MG63 (cell line): ENCODE measurements at places on chromosomes 7 and 10. TPM values are rescaled to one million over a fixed set of nuclear protein-coding genes. Genes with fewer than 3 reads are reported as not detected.
A peak's percentile ranks its signal among the peaks of the same experiment; 100 is the strongest.

DNA sequence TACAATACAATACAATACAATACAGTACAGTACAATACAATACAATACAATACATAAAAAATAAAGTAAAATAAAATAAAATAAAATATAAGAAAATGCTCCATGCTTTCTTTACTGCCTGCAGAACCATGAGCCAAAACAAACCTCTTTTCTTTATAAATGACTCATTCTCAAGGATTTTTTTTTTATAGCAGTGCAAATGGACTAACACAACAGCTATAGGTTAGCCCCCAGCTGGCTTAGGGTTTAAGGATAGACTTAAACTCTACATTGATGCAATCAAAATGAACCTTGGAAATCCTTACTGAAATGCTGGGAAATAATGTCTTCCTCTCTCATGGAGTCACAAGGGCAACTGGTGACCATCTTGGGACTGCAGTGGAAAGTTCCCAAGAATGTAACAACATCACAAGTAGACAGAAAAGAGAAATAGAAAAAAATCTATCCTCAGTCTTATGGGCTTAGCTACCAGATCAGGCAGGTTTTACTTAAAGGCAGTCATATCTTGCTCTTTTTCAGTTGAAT lies 348.9 kb downstream of the ARL4A start:
- DNase-seq = no peak

GRCh38 chr7:136869991-136870865 lies 1.8 kb downstream of the CHRM2 start:
- peak; percentile 8 for DNase-seq

DNA sequence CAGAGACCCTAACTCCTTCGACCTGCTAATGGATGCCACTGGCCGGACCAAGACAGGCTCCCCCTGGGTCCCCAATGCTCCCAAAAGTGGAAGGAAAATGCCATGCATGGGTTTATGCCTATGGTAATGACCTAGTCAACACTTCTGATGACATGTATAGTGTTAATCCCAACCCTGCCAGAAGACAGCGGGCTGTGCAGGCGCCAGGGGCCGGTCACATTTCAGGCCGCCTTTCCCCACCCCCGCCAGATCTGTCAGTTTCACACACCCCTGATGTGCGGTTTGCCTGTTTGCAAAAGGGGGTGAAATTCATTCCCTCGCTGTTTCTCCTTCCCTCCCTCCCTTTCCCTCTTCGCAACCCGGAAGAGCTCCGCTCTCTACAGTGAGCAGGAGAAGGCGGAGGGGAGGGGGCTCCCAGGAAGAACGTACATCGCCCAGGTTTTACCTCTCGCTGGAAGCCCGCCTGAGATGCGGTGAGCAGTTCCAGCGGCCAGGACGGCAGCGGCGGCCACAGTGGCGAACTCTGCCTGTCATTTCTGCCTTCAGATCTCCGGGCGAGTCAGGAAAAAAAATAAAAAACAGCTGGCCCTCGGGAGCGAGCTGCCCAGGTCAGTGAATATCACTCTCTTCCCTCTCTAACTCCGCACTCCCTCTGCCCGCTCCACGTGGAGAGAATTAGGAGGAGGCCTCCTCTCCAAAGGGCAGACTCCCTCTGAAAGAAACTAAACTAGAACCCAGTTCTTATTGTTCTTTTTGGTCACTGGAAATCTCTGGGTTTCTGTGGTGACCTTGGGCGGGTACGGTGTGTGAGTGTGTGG lies 9.4 kb upstream of the GATA3 start:
- peak; percentile 16 for DNase-seq

- no peak for DNase-seq
Measured at GRCh38 chr7:120989257-120990220, 1.0 kb downstream of the CPED1 start.

DNA sequence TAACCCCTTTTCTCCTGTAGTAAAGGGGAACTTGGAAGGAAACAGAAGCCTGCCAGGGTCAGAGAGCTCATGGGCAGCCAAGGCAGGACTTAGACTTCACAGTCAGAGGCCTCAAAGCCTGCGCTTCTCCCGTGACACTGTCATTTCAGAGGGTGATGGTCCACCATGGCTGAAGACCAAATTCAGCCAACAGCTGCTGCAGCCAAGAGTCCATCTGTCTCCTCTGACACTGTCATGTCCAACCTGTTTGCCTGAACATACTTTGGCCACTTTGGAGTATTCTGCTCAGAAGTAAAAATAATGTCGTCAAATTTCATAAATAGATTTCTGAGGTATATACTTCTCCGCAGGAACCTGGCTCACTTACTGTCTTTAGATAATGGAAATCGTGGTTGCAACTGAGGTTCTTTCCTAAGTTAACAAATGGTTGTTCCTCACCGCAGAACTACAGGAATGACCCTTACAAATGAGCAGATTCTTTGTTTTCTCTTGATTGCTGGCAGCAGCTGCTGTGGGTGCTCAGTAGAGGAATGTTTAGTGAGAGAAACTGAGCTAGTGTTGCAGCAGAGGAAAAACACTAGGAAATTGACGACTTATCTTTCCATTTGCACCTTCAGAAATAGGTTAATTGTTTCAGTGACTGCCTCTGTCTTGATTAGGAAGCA lies 626.5 kb downstream of the SDK1 start:
- DNase-seq = no peak

DNA sequence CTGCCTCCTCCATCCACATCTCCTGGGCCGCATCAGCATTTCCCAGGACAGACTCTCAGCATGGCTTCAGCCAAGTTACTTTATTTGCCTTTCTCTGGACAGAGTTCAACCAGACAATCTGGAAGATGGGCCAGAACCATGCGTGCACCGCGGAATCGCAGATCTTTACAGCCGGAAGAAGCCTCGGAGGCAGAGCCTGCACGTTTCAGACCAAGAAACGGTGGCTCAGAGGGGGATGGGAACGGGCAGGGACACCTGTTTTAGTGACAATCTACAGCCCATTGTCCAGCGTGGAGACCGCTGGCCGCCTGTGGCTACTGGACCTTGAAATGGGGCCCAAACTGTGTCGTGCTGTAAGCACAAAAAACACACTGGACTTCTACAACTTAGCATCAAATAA lies 3.5 kb downstream of the VIPR2 start:
- no peak for DNase-seq

- DNase-seq = no peak
Measured at GRCh38 chr7:115019882-115020605, 98.2 kb downstream of the MDFIC start.

DNA sequence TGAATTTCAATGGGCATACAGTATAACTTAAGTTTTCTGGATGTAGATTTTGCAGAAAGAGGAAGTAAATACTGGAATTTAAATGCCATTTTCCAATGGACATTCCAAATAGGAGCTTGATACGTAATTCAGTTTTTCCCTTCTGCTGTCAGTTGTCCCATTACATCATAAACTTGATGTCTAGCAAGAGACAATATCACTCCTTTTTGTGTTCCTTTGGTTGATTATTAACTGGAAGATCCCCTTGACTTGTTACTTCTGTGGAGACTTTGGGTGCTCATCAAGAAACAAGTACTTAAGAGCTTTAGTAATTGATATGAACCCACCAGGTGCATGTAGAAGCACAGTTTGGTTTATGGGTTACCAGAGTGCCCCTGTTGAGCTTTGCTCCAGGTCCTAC lies 116.1 kb downstream of the ST7 start:
- no peak for DNase-seq

DNA sequence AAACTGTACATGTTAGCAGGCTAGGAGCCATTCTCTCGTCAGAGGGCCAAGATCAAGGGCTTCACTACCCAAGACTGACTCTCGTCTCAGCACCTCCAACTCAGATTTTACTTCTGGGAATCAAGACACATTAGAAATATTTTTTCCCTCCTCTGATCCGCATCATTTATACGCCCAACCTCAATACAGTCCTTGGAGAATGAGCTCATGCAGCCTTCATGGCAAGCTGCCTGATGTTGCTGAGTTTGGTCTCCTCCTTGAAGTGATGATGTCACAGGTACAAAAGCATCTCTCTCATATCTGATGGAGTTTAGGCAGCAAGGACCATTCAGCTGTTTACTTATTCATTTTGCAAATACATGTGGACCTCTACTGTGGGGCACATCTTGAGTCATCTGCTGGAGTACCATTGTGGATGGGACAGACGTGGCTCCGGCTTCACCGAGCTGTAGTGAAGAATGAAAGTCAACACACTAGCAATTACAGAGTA lies 114.0 kb downstream of the BMPER start:
- DNase-seq = peak; percentile 33

DNA sequence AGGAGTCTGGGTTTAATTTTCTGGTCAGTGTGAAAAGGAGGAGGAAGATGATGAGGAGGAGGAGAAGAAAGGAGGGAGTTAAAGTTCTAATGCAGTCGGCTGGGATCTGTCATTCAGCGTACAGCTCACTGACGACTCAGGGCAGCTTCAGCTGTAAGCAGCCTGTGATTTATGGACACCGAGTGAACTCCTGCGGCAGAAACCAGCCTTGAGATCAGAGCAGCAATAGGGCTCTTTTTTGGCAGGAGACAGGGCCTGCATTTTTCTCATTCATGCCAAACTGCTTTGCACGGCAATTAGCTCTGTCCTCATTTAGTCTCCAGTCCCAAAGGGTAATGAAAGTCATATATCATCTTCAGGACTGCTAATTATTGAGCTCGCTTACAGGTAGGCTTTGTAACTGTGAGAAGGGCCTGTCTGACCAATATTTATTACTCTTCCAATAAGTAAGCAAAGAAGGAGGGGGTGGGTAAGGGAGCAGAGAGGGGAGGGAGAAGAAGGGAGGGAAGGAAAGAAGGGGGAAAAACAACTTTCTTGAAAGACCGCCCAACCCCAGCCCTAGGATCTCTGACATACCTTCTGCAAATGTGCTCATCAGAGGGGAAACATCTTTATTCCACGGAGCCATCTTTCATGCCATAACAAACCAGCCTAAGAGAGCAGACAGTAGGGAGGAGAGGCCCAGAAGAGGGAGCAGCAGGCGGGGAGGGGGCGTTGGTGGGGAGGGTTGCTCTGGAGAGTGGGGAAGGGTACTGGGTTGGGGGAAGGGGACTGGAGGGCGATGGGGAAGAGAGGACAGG lies 48.1 kb upstream of the COMTD1 start:
- peak; percentile 55 for DNase-seq

GRCh38 chr10:11293332-11293731 lies 275.7 kb downstream of the CELF2 start:
- no peak for DNase-seq

DNA sequence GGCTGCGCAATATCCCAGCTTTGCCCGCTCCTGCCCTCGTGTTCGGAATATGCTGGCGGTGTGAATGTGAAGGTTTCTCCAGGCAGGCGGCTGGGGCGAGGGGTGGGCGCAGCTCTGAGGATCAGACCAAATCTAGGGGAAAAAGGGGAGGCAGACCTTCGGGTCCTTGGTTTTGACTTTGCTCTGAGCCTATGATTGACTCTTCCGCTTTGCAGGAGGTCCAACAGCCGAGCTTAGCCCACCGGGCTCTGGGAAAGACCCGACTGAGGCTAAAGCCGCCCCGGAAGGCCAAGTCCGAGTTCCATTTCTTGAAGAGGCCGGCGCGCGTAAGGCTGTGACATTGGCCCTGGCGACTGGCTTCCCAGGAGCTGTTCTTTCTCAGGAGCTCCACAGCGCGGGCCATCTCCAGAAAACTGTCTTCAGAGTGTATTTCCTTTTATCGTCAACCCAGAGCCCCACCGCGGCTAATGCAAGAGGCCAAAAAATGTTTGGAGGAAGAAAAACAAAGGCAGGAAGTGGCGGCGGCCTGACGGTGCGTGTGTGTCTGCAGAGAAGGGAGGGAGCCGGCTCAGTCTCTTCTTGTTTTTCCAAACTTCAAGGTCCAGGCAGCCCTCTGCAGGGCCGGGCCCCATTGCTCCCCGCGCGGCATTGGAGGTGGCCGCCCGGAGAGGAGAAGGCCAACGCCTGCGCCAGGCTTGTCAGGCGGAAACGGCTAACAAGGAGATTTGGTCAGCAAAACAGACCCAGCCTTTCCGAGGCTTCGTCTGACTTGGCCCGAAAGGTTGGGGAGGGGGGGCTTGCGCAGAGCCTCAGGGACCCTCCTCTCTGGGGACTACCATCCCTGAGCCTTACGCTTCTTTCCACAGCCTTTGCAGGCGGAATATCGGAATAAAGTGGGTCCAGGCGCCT lies 3.6 kb upstream of the HOXA11 start:
- DNase-seq = no peak

- DNase-seq = no peak
Measured at GRCh38 chr7:129008645-129009414, 46.1 kb downstream of the TNPO3 start.

DNA sequence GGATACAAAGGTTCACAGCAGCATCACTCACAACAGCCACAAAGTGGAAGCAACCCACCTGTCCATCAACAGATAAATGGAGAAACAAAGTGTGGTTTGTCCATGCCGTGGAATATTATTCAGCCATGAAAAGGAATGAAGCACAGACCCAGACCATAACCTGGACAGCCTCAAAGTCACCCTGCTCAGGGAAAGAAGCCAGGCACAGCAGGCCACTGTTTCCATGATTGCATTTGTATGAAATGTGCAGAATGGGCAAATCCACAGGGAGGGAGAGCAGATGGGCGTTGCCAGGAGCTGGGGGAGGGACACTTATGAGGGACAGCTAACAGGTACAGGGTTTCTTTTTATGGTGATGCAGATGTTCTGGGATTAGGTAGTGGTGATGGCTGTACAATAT lies 30.3 kb downstream of the FOXL3 start:
- DNase-seq = no peak

- no peak for DNase-seq
Measured at GRCh38 chr7:24720283-24720682, 37.0 kb downstream of the GSDME start.

DNA sequence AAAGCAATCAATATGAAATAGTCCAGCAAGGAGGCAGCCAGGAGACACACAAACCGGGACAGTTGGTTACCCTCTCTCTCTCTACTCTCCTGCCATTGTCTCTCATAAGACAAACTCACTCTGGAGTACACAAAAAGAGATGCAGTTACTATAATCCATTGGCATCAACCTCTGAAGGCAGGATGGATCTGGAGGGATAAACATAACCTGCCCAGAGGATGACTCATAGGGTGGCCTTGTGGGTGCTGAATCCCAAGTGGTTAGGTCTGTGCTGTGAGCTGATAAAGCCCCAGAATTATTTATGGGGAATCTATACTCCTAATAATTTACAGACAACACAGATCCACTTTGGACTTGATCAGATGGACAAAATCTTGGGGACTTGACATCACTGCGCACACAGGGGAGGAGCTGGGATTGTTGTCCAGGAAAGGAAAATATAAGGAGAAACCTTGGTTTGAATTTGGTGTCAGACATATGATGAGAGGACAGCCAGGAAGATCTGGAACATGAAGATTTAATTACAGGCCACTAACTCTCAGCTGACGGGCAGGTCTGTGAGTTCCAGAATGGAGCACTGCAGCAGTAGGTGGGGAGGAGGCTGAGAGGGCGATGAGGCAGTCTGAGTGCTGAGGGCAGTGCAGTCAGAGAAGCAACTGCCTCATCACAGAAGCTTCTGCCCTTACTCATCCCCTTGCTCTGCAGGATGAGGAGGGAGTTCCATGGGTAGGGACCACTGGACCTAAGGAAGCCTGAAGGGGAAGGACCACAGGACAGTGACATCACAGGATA lies 113.9 kb upstream of the PRSS58 start:
- DNase-seq = peak; percentile 38

Gene HOXA13
- total RNA-seq = 0.30 and 1.5 TPM in 2 replicates

Gene SRRM3
- total RNA-seq = 1.2 and 1.4 TPM in 2 replicates

Gene NUDT13
- not detected in 2 replicates for total RNA-seq

Gene LGI1
- total RNA-seq = not detected in 2 replicates

Gene SKIDA1
- total RNA-seq = 2.0 and 3.1 TPM in 2 replicates

Gene NXPH1
- total RNA-seq = not detected in 2 replicates

Gene MUC3A
- total RNA-seq = not detected in 2 replicates
